ENCODE measurements at places on chromosomes 2 and 18.
A peak's percentile ranks its signal among the peaks of the same experiment; 100 is the strongest.

DNA sequence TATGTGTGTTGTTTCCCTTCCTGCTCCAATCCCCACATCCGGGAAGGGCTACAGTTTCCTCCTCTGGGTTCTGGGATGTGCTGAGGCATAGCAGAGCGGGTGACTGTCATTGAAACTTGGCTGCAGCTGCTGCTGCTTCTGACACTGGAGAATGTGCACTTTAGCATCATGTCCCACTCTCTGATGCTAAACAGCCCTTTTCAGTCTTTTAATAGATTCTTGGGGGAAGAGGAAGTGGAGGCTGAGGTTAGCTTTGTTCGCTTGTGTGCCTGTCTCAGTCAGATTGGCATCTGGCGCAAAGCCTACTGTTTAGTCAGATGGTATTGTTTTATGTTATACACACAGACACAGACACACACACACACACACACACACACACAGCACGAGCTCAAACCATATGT lies 136.5 kb upstream of the RND3 start:
- DNase-seq, result no peak

DNA sequence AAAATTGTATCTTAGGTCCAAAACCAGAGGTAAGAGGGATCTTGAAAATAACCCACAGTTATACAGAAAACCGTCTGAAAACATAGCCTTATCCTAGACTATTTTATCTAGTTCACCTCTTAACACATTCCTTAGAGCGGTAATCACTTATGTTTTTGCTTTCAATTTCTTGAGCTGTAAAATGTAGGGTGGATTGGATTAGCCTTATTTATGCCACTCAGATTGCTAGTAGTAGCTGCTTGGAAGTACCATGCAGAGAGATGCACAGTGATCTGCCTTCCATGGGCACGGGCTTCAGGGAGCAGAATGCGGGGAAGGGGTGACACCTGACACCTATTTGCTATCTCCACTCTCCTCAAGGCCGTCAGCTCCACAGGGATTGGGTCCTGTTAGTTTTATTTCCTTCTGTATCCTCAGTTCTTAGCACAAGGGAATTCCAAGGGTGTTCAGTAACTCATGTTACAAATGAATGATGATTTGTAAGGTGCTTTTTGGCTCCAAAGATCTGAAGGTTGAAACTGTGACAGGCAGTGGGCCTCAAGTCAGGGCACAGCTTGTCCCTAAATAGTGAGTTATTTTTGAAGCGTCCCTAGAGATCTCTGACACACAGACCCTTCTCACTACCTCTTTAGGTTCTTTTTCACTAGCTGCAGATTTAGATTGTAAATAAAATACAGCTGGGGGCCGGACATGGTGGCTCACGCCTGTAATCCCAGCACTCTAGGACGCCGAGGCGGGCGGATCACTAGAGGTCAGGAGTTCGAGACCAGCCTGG lies 64.0 kb upstream of the PMAIP1 start:
- DNase-seq, result no peak

- peak; percentile 27 for DNase-seq
Observed at GRCh38 chr2:105396254-105397024, 2.4 kb downstream of the FHL2 start.

GRCh38 chr18:55968550-55968949 lies 380.6 kb upstream of the TCF4 start:
- DNase-seq, result no peak

DNA sequence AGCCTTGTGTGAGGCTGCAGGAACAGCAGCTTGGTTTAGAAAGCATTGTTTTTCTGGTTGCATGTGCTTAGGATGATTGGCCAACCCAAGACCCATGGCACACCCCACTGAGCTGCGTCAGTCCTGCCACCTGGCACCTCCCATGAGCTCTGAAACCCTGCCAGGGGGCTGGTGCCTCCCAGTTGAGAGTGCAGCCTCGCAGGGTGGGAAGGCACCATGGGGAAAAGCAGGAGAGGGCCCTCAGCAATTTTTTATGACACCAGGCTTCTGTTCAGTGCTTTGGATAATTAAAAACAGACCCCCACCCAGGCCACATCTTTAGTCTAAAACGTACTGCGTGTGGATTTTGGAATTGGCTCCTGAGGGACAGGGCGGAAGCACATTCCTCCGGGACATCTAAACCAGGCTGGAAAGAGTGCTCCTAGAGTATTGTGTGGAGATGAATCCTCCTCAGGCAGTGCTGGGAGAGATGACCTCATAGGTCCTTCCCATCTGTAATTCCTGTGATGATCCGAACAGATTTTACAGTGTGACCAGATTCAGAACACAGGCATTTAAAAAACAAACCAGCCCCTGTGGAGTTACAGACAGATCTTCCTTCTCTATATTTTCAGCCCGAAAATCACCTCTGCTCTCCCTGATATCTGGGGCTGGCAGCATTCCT lies 438.3 kb downstream of the ZNF521 start:
- DNase-seq, result no peak

GRCh38 chr2:188570370-188570769 lies 278.7 kb downstream of the GULP1 start:
- no peak for DNase-seq

- DNase-seq, result no peak
Observed at GRCh38 chr2:230798769-230799399, 65.9 kb upstream of the ITM2C start.

- DNase-seq, result no peak
Observed at GRCh38 chr2:70523996-70524965, 29.3 kb downstream of the TGFA start.

GRCh38 chr18:13455960-13456481 lies 237.5 kb downstream of the LDLRAD4 start:
- DNase-seq, result no peak

- no peak for DNase-seq
Observed at GRCh38 chr18:49494660-49495059, 7.6 kb upstream of the C18orf32 start.

DNA sequence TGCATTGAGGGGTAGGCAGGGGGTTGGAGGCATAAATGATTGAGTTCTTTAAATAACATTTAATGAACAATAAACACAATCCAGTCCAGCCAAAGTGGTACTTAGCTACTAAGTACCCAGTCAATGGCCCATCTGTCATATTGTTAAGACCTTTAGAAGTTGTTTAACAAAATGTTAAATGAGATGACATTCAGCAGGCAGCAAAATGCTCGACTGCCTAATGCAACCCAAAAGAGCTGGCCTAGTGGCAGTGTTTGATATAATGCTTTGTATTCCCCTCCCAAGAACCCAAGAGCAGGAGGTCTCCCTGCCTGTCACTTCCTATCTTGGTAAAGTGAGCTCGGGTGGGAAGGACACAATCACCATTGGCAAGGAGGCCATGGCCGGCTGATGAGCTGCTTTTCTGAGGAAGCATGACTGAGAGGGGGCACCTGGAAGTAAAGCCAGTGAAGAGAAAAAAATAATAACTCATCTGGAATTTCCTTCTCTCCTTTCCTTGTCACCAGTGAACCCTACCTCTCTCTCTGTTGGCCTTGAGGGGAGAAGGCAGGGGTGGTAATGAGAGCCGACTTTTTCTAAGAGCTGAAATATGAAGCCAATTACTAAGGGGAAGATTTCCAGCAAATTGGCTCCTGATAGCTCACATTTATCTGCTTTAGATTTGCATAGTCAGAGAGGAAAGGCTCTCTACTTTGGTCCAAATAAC lies 140.6 kb downstream of the C1D start:
- no peak for DNase-seq

DNA sequence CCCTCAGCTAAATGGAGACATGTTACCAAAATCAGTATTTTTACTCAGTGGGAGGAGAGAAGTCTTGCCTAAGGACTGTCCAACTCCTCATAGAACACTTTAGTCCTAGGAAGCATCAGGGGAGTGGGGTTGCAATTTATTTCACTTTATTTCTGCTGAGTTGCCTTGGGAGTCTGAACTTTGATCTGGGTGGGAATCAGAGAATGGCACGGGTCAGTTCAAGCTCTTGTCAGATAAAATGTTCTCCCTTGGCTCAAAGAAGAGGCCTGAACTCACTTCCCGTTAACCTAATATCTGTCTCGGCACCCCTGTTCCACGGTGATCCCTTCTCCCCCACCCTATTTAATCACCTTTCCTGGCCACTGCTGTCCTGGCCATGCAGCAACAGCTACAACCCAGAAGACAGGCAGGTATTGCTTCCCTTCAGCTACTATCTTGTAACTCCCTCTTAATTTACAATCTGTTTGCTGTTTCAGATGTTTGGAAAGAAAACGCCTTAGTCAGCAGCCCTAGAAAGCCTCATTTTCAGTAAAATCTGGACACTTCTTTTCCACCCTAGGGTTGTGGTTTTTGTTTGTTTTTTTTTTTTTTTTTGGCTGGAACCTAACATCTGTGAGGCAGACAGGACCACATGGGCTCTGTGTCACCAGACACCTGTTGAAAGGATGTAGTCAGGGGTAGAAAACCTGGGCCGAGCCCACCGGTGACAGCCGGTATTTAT lies 52.5 kb downstream of the SERTAD2 start:
- no peak for DNase-seq

GRCh38 chr2:183952741-183953140 lies 645.6 kb upstream of the ZNF804A start:
- no peak for DNase-seq

- no peak for DNase-seq
Observed at GRCh38 chr2:224816816-224817215, 100.7 kb upstream of the CCDC195 start.

GRCh38 chr18:34158881-34159690 lies 65.6 kb downstream of the NOL4 start:
- no peak for DNase-seq

- DNase-seq, result no peak
Observed at GRCh38 chr2:161570424-161571050, 53.7 kb upstream of the SLC4A10 start.

- DNase-seq, result no peak
Observed at GRCh38 chr2:9087121-9087681, 83.7 kb upstream of the MBOAT2 start.

DNA sequence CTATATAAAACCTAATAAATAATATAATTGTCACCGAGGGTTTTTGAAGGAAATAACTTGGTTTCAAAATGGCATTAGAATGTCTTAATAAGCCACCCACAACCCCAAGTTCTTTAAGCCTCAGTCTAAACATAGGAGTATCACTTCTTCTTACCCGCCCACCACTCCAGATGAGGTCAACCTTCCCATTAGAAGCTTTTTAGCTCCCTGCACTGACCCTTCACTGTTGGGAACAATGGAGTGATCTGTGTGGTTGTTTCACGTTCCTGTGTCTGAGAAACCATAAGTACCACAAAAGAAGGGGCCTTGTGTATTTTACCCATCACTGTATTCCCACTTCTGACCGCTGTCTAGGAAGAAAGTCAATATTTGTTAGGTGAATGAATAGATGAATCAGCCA lies 326.3 kb upstream of the ZNF521 start:
- no peak for DNase-seq

DNA sequence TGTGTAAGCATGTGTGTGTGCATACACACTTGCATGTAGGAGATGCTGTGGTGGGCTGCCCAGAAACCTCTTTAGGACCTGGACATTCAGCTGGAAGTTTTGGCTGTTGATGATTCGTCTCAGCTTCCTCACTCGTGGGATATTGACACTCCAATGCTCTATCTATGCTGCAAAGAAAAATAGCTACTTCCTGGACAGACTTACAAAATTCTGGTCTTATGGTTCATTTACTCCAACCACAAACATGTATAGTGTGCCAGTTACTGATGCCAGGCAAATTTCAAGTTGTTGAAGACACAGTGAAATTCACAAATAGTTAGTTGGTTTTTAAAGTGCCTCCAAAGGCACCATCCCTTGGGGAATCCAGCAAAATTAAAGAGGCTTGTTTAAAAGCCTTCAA lies 882.6 kb downstream of the CPS1 start:
- no peak for DNase-seq

- no peak for DNase-seq
Observed at GRCh38 chr18:78822171-78822948, 157.3 kb upstream of the SALL3 start.

GRCh38 chr2:139465789-139466188 lies 685.6 kb upstream of the NXPH2 start:
- DNase-seq, result no peak

DNA sequence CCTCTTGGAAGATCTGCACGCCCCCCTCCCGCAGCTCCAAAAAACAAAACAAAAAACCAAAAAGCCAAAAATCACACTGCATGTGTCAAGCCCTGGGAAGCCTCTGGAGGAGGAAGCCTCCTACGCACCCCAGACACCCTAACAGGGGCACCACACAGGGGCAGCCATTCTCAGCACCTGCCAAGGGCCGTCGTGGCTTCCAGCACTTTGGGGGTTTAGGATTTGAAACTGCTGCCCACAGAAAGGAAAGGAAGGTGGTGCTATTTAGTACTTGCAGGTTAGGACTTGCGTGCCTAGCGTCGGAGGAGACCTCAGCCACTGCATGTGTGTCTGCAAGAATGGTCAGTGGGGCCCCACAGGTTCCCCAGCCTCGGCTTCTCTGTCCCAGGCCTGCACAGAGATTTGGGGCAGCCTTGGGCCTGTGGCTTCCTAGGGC lies 419 bp upstream of the GPR55 start:
- DNase-seq, result no peak

GRCh38 chr2:72759755-72760154 lies 66.1 kb downstream of the EXOC6B start:
- DNase-seq, result no peak

DNA sequence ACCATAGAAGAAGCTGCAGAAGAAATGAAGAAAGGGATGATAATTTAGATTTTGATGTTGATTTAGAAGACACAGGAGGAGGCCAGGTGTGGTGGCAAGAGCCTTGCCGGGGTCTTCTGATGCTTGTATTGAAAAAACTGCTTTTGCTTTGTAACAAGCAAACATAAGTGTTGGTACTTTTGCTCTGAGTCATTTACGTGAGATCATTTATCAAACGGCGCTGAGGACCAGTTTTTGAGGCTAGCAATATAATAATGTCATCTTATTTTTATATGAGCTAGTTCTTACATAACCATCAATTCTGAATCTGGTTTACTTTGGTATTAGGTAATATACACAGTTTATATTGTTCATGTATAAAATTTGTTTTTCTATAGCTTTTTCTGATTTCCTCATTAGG lies 30.6 kb downstream of the SPTBN1 start:
- no peak for DNase-seq

DNA sequence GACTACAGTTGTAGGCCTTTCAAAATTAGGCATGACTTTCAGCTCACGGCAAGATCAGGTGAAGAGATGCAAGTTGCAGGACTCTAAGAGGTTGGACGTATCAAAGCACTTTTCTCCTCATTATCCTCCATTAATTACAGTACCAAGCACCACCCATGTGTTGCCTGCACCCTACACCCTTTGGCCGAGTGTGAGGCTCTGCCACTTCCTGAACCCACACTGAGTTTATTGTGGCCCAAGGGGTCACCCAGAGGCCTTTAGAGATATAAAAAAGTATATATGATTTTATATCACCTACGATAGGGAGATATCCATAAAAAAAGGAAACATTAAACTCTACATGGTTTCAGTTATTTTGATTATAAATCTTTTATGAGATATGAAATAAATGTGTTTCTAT lies 2.8 kb downstream of the UGT1A8 start:
- DNase-seq, result no peak

Measured in stimulated activated CD8-positive, alpha-beta memory T cell treated with anti-CD3 and anti-CD28 coated beads, Interleukin-4, amount 100 ng/mL, for 4 hours (primary cell).